Muscle of arm (tissue), 14 donors: ENCODE measurements at places on chromosomes 2 and 18. TPM values are rescaled to one million over a fixed set of nuclear protein-coding genes. Genes with fewer than 3 reads are reported as not detected.
A peak's percentile ranks its signal among the peaks of the same experiment; 100 is the strongest.

DNA sequence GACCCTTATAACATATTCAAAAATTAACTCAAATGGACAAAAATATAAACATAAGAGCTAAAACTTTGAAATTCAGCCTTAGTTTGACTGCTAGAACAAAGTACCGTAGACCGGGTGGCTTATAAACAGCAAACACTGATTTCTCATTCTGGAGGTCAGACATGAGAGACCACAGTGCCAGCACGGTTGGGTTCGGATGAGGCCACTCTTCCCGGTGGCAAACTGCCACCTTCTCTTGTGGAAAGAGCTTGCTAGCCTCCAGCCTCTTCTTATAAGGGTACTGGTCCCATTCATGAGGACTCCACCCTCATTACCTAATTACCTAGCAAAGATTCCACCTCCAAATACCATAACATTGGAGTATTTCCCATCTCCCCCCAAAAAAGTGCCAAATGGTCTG lies 91.3 kb downstream of the FAM210A start:
- DNase-seq: no peak

DNA sequence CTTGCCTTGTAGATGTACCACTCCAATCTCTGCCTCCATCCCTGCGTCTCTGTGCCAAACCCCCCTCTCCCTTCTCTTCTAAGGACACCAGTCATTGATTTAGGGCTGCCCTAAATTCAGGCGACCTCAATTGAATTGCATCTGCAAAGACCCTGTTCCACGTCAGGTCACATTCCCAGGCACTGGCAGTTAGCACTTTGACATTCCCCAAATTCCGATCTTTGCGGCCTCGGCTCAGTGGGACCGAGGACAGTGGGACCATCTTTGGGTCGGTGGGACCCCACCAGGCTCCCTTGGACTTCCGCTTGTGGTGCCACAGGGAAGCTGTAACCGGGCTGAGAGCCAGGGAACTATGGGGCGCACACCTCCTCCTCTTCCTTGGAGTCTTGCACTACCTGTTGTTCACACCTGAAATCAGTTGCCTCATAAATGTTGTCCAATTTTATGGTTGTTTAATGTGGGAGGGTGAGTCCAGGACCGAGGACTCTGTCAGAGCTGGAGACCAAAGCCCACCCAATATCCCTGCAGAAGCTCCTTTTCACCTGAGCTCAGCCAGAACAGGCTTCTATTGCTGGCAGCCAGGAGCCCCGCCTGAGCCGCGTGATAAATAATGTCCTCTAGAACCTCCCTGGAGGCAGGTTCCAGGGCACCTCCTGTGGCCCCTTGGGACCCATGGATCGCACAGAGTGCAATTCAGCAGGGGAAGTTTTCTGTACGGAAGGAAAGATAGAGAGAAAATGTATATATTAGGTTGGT lies 271.6 kb downstream of the EIPR1 start:
- no peak for DNase-seq

DNA sequence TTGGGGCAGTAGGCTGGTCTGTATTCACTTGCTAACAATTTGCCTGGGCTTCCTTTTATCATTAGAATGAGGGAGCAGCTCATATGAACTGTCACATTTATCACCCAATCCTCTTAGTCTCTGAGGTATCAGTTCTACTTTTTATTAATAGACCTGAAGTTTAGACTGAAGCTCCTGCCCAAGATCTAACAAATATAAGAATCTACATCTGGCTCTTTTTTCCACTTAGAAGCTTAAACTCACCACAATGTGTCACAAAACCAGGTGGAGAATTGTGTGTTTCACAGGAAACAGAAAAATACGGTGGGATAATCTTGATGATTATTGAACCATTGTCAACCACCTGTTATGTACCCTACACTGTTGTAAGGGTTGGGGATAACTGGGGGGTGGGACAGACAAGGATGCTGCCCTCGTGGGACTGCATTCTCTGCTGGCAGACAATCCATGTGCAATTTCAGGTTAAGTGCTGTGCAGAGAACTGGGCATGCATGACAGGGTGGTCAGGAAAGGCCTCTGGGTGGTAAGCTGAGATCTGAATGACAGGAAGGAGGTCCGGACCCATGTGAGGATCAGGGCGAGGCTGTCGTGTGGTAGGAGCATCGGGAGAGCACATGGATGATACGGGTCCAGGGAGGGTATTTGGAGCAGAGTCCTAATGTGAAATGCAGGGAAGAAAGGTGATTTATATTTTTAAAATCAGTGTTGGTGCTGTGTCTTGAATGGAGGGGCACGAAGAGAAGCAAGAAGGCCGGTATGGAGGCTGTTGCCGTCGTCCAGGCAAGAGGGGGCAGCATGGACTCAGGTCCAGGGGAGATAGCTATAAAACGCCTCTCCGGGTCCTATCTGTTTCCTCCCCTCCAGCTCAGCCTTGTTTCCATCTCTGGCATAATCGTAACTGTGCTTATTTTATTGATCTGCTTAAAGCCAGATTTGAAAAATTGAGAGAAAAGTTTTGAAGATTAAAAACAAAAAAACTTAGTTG lies 17.6 kb downstream of the MYL12B start:
- no peak for DNase-seq

DNA sequence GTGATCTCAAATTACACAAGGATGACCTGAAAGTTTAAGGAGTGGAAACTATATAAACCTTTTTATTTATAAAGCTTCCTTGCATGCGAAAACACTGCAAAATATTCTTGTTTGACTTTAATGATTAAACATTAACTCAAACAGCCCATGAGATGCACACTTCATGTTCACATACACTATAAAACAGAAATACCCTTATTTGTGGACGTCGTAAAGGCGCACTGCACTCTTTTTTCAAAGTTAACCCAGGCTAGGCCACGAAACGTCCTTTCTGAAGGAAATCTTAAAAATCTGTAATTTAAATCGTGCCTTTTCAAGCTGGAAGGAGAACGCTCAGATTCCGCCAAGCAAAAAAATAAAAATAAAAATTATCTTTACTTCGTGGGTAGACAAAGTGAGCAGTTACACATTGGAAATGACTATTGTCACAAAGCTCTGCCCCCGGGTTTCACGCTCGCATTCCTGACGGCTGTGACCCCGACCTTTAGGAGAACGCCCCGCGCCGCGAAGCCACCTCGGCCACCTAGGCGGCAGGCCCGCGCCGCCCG lies 728 bp downstream of the FAM168B start:
- DNase-seq: peak; percentile 19

DNA sequence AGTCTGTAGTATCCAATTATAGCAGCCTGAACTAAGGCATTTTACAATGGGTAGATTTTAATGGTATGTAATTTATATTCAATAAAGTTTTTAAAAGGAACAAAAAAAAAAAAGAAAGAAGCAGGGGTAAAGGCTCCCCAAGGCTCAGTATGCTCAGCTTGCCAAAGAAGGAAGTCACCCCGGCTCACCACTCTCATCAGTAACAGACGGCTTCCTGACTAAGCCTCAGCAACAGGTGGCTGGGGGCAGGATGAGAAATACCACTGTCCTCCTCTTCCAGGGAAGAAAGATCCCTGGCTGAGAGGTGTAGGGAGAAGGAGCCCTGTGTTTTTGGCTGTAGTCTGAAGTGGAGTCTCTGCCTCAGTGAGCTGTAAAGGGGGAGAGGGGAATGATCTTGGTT lies 121.2 kb downstream of the ARHGEF4 start:
- DNase-seq: no peak

DNA sequence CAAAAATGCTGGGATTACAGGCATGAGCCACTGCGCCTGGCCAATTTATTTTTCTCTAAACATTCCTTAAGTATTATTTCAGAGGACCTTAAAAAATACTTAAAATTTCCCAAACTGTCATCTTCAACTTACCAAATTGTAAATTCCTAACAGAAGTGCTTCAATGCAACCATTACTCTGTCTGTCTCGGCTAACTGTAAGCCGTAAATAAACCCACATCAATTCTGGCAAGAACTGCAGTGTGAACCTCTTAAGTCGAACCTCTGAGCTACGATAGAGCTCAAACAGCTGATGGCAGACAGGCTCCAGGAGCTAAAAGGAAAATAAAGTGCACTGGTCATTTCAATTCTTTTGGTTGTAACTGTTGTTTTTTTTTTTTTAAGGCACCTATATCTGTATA lies 53.4 kb upstream of the ORC2 start:
- DNase-seq: no peak

DNA sequence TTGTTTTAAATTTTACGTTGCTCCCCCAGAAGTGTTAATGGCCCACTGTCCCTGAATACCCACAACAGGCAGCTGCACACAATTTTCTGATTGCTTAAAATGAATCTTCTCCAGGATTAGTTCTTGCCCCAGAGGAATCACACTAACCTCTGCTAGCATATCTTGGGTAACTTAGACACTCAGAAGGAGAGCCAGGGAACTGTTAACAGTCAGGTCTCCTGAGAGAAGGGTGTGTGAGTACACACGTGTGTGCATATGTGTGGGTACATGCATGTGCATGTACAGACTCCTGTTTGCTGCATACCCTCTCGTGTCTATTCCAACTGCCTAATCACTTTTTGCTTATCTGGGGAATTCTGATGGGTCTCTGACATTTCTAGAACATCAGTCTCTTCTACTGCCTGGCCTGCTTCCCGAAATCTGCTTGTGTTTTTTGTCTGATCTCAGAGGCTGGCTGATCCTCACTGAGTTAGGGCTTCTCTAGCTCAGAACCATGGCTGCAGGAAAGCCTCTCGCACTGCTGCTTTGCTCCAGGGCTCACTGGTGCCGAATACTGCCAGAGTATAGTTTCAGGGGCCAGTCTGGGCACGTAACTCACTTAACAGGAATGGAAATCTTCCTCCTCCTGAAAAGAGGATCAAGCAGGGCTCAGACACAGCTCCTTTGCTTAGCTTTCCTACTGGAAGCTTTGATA lies 62.8 kb downstream of the PRELID3A start:
- peak; percentile 40 for DNase-seq

- DNase-seq: no peak
These were observed 6.3 kb downstream of the THOC1 start for GRCh38 chr18:261398-262073.

DNA sequence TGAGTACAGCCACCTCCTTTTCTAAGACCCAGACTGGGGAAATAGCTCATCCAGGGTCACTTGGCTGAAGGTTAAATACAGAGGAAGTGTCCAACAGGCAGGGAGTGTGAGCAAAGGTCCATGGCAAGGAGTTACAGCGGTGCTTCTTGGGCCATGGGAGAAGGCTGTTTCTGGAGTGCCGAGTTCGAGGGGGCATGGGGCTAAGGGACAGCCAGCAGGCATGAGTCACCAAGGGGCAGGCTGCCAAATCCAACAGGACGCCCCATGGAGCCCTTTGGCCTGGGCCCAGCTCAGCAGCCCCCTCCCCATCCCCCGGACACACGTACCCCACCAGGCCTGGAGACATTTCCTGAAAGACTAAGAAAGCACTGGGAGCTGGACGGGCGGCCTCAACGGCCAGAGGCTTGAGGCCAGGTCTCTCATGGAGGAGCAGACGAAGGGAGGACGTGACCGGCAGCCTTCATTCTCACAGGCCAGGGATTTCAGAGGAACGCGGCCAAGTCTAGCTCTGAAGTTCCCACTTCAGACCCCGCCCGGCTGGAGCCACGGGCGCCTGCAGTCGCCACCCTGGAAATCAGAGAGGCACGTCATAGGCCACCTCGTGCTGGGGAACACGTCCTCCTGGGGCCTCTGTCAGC lies 160.4 kb downstream of the SMAD7 start:
- no peak for DNase-seq

DNA sequence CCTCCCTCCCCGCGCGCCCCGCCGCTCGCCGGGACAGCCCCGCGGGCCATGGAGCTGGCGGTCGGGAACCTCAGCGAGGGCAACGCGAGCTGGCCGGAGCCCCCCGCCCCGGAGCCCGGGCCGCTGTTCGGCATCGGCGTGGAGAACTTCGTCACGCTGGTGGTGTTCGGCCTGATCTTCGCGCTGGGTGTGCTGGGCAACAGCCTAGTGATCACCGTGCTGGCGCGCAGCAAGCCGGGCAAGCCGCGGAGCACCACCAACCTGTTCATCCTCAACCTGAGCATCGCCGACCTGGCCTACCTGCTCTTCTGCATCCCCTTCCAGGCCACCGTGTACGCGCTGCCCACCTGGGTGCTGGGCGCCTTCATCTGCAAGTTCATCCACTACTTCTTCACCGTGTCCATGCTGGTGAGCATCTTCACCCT lies 865 bp downstream of the GALR1 start:
- no peak for DNase-seq

- DNase-seq: peak; percentile 99
These were observed at the start of gene ZCCHC2 for GRCh38 chr18:62522504-62523254. Gene ZCCHC2, plus strand, starts transcription at chr18:62523025. Its CDS starts 400 bp downstream, at chr18:62523425.

DNA sequence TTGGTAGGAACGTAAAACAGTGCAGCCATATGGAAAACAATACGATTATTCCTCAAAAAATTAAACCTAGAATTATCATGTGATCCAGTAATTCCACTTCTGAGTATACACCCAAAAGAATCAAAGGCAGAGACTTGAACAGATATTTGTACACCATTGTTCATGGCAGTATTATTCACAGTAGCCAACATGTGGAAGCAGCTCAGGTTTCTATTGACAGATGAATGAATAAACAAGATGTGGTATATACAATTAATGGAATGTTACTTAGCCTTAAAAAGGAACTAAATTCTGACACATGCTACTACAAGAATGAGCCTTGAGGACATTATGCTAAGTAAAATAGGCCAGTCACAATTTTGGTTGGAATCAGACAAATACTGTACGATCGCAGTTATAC lies 14.2 kb upstream of the RTTN start:
- DNase-seq: no peak

GRCh38 chr2:43340066-43340465 lies 113.7 kb upstream of the ZFP36L2 start:
- no peak for DNase-seq

DNA sequence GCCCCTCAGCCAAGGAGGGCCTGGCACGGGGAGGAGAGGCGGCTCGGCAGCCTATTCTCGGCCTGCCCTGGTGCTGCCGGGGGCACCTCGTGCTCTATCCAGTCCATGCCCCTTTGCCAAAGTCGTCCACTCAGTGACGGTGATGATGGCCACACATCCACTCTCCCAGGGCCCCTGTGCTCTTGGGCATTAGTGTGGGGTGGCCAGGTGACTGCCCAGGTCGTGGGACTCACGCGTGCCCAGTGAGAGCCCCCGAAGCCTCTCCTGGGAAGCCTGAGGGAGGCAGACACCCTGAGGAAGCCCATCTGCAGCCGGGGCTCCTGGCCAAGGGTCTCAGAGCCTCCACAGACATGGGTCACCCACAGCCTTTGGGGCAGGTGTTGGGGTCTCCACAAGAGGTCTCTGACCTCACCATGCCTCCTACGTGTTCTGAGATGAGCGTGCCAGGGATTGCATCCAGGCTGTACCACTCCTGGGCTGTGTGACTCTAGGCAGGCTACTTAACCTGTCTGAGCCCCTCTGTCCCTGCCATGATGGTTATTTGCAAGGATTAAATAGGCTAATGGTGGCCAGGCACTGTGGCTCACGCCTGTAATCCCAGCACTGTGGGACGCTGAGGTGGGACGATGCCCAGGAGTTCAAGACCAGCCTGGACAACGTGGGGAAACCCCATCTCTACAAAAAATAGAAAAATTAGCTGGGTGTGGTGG lies 12.9 kb downstream of the RAMP1 start:
- no peak for DNase-seq

TSPYL6 gene
- not detected for polyA plus RNA-seq

DIS3L2 gene
- polyA plus RNA-seq: 23.8 TPM

MDH1B gene
- polyA plus RNA-seq: 0.45 TPM

ANKRD62 gene
- polyA plus RNA-seq: not detected

ZAP70 gene
- 9.0 TPM for polyA plus RNA-seq

MERTK gene
- polyA plus RNA-seq: 4.0 TPM

PLEK gene
- polyA plus RNA-seq: 7.2 TPM
